ENCODE measurements at places on chromosomes 4 and X.

- DNase-seq, result no peak
These were observed 26.2 kb downstream of the RP2 start for GRCh38 chrX:46863072-46863471.

- DNase-seq, result no peak
These were observed 83.8 kb downstream of the GRID2 start for GRCh38 chr4:92387459-92388069.

DNA sequence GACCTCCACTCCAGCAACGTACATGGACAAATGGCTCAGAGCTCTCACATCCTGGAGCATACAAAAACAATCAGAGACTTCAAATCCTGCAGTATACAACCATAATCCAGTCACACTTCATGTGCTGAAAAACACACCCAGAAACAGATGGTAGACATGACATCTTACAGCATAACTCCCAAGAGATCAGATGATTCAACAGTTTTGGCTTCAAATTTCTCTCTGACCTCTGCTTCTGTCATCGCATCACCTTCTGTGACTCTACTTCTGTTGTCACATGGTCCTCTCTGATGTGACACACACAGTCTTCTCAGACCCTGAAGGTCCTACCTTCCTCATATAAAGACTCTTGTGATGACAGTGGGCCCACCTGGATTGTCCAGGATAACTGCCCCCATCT is 18.5 kb downstream of the SUV39H1 start:
- DNase-seq, result no peak

DNA sequence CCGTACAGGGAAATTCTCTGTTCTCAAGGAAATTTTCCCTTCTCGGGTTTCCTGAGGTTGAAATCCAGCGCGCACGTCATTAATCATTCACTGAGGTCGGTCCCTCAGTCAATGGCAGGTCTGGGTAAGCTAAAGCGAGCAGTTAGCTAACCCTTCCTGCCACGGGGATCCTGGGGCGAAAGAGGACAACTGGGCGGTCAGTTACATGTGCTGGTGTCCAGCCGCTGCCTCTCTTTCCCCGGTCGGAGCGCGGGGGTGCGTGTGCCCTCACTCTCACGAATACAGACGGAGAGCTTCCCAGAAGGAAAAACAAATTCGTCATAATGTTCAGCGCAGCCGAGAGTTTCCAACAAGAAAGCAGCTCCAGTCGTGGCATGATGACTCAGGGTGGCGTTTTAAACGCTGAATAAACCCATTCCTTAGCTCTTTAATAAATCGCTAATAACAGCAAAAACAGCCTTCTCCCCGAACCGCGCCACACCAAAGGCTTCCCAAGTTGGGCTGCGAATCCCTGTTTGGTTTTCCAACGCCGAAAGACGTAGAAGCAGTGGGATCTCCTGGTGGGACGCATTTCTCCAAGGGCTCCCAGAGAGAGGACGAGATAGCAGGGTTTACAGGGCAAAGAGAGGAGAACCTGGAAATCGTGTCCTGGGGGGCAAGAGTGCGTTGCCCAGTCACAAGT is 752 bp upstream of the FGF5 start:
- DNase-seq, result no peak

GRCh38 chr4:142567199-142567598 is 278.9 kb downstream of the INPP4B start:
- DNase-seq, result peak; percentile 32

DNA sequence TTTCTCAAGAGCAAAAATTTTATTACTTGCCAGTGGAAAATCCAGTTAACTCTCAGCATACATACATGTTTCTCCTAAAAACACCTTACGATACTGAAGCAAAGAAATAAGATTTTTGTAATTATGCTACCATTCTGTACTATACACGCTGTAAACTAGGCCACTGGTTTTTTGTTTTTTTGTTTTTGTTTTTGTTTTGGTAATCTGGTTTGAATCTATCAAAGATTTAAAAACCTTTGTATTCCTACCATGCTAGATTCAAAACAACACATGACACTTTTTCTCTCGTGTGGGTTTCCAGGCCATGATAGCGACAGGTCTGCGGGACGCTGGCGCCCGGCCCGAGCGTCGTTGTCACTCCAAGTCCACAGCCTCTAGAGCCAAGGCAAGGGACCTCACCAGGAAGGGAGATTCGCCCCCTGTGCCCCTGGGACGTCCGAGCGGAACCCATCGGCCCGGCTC is 723 bp downstream of the TMEM192 start:
- no peak for DNase-seq

DNA sequence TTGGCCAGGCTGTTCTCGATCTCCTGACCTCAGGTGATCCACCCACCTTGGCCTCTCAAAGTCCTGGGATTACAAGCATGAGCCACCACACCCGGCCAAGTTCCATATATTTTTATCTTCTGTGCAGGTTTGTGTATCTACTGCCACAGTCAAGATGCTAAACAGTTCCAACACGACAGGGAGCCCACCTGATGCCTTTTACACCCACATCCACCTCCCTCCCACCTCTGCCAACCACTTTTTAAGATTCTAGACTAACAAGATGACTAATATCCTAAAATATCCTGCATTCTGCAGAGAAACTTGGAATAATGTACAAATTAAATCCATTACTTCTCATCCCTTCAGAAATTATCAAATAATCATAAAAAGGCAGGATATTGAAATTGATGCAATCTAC is 19.3 kb upstream of the RPL34 start:
- no peak for DNase-seq

DNA sequence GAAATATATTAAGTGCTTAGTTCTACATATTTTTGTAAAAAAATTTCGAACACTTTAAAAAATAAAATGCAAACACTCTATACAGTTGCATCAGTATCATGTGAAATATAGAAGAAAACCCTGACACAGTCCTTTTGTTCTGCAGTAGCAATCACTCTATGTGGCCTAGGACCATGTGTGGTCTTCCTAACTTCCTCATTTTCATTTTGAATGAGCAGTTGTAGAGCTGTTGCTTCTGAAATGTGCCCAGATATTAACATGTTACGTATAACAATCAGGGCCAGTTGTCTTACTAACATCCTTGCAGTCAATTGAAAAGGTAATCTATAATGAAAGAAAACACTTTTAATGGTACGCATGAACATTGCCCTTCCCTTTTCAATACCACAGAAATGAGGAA is 107.9 kb downstream of the ZNF827 start:
- no peak for DNase-seq

- DNase-seq, result no peak
These were observed 12.9 kb upstream of the WDR1 start for GRCh38 chr4:10129196-10130177.

- no peak for DNase-seq
These were observed 78.8 kb downstream of the TMEM47 start for GRCh38 chrX:34578237-34578636.

DNA sequence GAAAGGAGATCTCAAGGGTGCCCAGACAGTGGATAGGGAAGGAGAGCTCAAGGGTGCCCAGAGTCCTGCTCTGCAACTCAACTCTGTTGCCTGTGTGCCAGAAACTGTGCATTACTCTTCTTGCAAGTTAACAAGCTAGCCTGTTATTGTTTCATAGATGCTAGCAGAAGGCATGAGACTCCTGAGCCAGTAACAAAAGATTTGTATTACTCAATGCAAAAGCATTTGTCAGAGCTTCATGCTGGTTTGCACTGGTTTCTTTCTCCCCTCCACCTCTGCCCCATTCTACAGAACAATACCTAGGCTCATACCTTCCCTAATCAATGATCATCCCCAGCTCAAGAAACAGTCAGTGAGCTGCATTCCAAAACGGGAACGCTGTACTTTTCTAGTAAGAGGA is 124.5 kb upstream of the NEIL3 start:
- DNase-seq, result no peak

DNA sequence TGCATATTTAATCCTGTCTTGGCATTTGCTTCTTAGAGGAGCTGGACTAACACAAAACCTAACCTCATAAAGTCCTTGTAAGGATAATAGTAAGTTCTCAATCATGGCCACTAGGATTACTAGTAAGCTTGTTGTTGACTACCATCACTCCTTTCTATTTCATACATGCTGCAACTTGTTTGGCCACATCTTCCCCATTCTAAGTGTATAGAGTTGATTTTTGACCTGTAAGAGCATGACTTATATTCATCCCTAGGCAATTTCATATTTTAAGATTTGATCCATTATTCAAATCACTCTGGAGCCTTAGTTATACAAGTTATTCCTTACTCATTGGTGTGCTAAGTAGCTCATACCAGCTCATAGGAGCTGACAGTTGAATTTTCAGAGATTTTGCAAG is 109.4 kb downstream of the EFHC2 start:
- DNase-seq, result no peak

- DNase-seq, result no peak
These were observed 168.1 kb downstream of the VSIG4 start for GRCh38 chrX:65871671-65872311.
